ENCODE measurements at places on chromosomes 6 and 20.

DNA sequence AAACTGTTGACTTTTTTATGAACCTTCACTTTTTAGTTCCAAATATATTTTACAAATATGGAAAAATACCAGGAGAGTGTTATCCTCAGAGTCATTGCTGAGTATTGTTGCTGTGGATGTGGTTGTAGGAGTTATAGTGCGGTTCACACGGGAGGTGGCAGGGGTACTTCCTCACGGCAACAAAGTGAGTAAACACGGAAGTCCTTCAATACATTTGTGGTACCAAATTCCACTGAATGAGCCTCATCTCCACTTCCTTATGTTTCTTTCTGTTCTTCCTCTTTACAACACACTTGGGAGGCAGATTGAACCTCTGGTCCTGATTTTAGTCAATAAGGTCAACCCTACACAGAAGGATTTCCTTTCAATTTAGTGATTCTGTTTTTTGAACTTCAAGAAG is 371.8 kb downstream of the BTBD3 start:
- no peak for DNase-seq

DNA sequence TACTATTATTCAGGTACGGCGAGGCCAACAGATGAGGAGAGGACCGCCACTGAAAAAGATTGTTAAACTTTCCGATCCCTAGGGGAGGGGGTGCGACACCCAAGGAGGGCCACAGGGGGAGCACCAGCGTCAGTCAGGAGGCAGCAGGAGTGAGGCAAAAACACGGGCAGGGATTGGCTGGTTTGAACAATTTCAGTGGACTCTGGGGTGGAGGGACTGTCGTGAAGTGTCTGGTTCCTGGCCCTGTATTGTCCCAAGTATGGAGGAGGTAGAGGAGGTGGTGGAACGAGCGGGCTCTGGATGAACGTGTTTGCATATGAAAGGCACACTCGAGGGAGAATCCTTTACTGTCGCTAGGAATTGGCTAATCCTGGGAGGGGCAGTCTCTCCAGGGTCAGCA is 32.5 kb upstream of the MCUR1 start:
- no peak for DNase-seq

GRCh38 chr20:59937150-59937549 is 3.0 kb downstream of the PPP1R3D start:
- DNase-seq: no peak

DNA sequence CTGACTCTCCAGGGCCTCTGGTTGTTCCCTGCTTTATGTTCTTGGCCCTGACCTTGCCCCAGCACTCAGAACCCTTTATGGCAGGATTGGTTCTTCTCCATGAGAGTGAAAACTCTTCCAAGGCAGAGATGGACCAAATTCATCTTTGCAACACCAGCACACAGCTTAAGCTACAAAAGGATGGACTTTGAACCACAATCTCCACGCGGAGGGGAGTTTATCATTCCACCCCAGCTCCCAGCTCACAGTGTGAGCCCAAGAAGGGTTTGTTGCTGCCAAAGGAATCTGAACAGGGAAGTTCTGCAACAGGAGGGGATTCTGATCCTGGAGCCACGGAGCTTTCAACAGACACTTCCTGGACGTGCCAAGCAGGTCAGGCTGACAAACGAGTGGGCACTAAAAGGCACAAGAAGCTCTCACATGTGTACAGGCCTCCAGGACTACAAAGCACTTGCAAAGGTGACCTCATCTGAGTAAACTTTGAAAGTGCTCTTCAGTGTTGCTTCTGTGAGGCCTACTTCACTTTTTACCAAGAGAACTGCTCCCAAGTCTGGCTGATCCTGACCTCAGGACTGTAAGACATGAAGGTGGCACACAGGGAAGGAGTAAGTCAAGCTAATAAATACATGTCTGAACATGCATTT is 8.9 kb downstream of the FITM2 start:
- no peak for DNase-seq

DNA sequence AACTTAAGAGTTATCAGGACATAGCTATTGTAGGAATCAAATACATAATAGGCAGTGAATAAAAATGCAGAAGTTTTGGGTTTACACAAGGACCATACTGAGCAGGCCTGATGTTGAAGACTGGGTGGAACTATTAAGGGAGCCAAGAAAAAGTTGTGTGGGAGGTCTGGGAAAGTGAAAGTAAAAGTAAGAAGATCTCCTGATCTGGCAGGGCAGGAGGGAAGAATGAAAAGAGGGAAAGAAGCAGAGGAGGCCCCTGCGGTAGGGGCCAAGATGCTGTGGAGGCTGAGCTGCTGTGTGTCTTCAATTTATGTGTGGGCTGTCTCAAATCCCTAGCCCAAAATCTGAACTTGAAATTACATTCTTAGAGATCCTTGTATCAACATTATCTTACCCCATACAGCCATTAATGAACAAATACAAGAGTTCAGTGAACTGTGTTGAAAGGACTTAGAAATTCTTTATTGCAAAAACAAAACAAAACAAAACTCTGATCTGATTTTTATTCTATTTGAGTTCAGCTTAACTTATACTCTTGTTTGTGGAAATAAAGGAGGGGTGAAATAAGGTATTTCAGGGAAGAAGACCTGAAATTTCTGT is 1183.8 kb downstream of the HACE1 start:
- peak; percentile 8 for DNase-seq

GRCh38 chr6:6890400-6890858 is 217.3 kb upstream of the RREB1 start:
- no peak for DNase-seq

DNA sequence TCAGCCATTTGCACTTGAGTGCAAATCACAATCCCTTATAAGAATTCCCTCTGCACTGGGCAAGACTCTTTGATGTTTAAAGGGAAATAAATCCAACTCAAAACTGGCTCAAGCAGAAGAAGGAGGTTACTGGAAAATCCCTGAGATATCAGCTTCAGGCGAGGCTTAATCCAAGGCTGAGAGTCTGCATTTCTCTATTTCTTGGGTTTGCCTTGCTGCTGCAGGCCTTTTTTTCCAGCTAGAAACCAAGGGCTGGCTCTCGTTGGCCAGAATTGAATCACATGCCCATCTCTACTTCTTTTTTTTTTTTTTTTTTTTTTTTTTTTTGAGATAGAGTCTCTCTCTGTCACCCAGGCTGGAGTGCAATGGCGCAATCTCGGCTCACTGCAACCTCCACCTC is 11.7 kb downstream of the HCK start:
- no peak for DNase-seq

DNA sequence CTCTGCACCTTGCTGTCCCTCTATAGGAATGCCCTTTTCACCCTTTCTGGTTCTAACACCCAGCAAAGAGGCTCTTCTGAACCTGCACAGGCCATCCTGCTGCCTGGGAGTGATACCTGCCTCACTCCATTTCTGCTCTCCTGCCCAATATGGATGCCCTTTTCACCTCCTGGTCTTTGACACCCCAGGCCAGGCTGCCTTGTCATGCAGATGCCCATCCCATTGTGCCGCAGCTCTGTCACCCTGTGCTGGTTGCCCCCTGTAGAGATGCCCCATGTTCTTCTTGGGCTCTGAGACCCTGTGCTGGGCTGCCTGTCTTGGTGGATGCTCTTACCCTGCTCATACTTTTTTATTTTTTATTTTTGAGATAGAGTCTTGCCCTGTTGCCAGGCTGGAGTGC is 95.3 kb downstream of the CDKAL1 start:
- DNase-seq: no peak

DNA sequence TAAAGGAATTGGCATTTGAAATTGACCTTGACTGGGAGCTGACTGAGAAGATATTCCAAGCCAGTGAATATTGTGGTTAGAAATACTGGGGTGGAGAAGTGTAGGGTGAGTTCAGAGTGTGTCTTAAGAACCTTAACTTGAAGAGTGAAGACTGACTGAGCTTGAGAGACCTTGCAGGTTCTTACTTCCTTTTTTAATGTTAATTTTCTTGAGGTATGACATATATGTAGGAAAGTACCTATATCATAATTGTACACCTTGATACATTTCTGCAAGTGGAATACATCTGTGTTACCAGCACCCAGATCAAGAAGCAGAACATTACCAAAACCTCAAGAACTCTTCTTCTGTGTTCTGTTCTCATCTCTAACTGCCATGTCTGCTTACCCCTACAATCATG is 11.0 kb downstream of the DHX35 start:
- DNase-seq: no peak

- DNase-seq: no peak
Measured at GRCh38 chr20:62056975-62057374, 8.7 kb downstream of the TAF4 start.

DNA sequence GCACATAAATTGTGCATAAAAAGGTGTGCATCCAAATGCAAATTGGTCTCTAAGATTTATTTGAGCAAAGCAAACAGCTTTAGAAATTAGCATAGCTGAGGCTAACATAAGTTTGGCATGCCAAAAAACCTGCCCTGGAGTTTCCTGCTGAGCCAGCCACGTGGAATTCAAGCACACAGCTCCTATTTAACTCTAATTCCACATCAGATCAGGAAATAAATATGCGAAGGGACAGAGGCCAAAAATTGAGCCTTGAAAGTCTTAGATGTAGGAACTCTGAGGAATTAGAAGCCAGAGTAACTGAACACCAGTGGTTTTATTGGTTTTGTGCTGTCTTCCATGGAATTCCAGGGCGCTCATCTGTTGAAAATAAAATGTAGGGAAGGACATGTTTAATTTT is 19.6 kb downstream of the SOBP start:
- no peak for DNase-seq

- no peak for DNase-seq
Measured at GRCh38 chr6:108650325-108650724, 89.6 kb downstream of the FOXO3 start.

- DNase-seq: peak; percentile 16
Measured at GRCh38 chr6:124396361-124396760, 565.9 kb upstream of the RNF217 start.

DNA sequence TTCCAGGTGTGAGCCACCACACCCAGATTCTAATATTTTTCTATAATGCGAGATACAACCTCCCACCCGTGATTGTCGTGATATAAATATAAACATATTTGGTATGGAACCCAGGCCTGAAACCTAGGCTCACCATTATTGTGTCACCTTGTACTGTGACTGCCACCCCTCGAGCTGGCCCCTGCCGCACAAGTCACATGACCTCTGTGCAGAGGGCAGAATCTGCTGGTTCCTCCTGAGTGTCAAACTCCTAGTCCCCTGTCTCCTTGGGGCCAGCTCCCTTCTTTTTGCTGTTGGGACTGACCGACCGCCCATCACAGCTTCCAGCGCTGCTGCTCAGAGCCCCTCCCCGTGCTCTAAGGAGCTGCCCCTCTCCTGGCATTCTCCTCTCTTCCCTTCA is 86.4 kb downstream of the RSPH3 start:
- no peak for DNase-seq

DNA sequence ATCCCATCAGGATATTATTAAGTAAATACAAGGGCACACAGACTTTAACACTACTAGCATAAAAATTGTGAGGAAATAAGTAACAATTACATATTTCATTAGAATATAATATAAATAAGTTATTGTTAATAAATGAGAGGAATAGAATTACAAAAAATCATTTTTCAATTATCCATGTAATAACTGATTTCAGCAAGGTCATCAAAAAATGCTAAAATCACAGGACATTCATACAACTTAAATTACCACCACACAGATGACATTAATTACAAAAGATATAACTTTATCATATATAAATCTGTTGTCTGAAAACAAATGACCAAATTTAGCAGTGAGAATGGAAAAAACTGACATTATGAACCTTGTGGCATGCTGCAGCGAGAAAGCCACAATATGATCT is 37.0 kb downstream of the STX7 start:
- no peak for DNase-seq

DNA sequence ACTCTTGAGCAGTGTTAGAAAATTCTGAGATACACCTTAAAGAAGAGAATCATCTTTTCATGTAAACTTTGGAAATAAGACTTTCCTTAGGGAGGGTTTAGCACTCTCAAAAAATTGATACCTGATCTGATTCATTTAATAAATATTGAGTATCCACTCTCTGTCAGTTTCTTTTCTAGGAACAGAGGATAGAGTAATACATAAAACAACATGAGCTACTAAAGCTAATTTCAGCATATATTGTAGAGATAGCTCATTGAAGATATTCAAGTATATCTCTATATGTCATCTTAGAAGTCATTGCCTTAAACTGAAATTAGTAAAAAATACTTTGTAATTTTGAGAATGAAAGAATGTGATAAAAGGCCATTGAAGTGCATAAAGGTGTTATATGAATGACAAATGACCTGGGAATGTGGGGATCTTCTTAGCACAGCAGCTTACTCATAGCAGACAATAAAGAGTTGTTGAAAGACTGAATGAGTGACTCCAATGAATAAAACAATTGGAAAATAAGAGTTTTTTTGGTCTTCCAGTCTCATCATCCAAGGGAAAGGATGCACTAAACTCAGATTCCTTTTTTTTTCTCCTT is 29.2 kb downstream of the RHAG start:
- DNase-seq: no peak

DNA sequence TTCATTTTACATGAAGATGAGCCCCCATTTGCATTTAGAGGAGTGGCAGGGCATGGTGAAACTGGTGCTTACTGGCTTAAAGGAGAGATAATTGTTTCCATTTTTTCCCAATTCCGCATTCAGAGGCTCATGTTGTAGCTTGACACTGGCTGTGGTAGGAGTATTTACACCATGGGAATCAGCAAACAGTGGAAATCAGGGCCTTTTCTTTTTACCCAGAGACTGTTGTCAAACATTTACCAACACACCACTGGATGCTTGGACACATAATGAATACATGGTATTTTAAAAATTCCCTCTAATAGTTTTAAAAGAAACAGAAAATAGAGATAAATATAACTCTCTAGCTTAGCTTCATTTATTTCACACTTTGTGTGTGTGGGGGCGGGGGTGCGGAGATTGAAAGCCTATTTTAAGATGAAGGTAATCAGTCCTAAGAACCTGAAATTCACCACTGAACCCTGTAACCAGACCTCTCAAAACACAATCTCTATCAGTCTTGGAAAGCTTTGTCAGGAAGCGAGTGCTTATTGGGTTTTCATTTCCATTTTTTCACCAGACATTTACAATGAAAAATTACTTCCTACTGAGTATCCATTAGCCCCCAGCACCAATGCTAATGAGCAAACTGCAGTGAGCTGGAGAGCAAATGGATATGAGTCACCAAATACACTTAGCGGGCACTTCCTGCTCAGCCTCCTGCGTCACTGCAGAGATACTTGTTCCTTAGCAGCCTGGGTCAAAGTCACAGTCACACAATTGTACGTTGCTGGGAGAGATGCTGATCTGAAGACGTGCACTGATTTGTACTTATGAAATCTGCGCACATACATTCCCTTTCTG is 532.0 kb downstream of the BCKDHB start:
- peak; percentile 93 for DNase-seq

- no peak for DNase-seq
Measured at GRCh38 chr6:139628270-139628669, 253.8 kb upstream of the CITED2 start.

DNA sequence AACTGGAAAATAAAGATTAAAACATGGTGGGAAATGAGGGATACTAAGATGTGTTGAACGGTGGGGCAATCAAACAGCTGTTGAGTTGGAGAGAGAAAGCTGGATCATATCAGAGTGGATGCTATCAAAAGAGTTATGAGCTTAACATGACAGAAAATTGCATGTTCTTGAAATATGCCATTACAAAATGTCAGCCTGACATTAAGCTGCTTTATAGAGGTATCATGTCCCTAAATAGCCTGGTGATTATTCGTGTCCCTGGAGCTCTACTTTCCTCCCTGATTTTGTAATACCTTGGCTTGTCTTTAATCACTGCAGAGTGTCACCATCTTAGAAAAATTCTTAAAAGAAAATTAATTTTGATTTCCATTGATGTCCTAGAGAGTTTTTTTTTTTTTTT is 223.1 kb downstream of the PHF3 start:
- DNase-seq: no peak

- DNase-seq: no peak
Measured at GRCh38 chr6:298233-299103, 6.2 kb downstream of the DUSP22 start.

Data from RKO (cell line).